Fibroblast of upper back skin (primary cell): ENCODE measurements at places on chromosomes 13 and 19.
A peak's percentile ranks its signal among the peaks of the same experiment; 100 is the strongest.

DNA sequence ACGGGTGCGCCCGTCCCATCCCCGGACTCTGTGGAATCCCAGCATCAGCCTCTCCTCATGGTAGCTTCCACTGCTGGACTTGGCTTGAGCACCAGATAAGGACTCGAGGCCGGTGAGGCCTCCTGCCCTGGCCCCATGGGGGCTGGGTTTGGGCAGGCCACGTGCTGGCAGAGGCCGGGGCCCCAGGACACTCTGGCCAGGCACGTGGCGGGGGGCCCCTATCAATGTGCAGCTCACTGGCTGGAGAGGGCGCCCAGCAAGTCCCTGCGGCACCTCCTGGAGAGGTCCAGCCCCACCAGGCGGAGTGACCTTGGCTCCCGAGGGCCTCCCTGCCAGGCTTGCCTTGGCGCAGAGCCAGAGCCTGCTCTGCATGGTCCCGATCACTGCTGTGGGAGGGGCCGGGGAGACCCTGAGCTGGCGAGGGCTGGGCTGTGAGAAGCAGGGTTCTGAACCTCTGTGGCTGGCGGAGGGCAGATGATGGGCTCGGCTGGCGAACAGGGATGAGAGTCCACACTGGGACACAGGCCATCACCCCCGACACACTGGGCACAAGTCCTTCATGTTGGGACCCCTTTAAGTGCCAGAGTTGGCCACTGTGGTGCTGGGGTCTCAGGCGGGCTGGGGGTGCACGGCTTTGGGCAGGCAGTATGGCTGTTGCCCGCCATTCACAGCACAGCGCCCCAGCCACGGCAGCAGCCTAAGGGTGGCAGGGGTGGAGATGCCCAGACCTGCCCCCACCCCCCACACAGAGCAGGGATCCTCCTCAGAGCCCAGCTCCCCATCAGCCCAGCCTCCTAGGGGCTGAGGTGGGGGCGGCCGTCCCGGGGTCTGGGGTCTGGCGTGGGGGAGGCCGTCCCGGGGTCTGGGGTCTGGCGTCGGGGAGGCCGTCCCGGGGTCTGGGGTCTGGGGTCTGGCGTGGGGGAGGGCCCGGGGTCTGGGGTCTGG lies 19.1 kb downstream of the CEBPG start:
- no peak for DNase-seq

DNA sequence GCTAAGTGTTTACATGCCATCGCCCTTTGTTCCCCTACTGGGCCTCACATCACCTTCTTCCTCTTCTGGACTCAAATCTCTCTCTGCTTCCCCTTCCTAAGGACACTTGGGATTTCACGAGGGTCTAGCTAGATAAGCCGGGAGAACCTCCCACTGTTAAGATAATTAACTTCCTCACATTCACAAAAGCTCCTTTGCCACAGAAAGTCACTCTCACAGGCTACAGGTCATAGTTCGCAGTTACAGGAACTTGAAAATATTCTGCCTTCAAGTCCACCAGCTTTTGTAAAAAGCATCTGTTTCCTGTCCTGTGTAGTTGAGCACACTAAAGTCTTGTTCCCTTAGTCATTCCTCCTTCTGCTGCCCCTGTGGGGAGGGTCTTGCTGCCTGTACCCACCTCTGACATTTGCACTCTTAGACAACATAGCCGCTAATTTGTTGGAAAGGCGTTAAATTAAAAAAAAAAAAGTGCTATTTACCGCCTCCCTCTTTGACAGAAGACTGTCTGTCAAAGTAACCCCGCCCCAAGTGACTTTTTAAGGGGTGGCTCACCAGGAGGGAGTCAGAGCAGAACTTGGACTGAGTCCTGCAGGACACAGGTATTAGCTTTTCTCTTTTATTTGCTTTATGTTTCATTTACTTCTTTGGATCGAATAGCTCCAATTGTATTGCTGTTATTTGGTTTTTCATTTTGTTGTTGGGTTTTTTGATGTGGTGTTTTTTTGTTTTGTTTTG lies 26.8 kb upstream of the CEACAM21 start:
- DNase-seq, result no peak

DNA sequence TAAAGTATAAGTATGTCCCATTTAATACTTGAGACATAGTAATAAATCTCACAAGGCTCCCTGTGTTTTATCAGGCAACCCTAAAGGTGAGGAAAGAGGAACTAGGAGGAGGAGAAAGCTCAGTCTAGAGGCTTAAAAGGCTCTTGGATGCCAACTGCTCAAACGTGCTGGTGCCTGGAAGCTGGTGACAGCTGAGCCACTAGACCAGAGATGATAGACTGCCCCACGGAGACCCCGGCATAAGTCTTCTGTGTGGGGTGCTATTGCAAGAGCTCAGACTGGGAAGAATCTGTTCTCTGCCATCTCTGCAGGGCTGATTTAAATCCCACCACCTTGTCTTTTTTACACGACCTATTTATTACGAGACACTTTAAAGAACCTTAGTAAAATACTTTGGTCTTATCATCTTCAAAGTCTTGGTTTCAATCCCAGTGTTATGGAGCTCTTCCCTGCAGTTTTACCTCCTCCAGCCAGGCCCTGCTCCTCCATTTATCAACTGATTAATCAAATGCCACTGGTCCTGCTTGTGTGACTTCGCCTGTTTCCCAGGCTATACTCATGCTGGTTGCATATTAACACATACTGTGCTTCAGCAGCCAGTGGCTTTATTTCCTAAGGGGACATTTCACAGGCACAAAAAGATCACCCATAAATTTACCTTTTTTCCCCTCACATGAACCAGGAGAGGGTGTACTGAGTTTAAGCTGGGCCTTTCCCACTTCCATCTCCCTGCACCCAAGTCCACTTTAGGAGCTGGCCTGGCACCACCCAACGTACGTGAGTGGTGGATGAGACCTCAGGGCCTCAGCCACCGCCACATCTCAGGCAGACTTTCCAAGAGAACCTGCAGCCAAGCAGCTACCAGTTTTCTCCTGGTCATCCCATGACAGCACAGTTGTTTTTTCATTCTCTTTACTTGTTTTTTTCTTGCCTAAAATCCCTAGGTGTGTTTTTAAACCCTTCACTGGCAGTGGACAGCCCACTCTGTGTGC lies 7.8 kb upstream of the ATP12A start:
- no peak for DNase-seq

DNA sequence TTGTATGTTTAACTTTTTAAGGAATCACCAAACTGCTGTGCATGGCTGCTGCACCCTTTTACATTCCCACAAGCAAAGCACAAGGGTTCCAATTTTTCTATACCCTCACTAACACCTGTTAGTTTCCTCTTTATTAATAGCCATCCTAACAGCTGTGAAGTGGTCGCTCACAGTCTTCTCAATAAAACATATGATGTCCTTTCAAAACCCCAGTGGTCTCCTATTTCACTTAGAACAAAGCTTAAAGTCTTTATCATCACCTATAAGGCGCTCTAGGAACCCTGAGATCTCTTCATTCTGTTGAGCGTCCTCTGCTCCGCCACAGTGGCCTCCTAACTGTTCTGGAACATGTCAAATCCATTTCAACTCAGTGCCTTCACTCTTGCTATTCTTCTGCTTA lies 400.5 kb downstream of the KLF12 start:
- no peak for DNase-seq

GRCh38 chr13:58706421-58706820 lies 1074.9 kb downstream of the PCDH17 start:
- DNase-seq, result no peak

DNA sequence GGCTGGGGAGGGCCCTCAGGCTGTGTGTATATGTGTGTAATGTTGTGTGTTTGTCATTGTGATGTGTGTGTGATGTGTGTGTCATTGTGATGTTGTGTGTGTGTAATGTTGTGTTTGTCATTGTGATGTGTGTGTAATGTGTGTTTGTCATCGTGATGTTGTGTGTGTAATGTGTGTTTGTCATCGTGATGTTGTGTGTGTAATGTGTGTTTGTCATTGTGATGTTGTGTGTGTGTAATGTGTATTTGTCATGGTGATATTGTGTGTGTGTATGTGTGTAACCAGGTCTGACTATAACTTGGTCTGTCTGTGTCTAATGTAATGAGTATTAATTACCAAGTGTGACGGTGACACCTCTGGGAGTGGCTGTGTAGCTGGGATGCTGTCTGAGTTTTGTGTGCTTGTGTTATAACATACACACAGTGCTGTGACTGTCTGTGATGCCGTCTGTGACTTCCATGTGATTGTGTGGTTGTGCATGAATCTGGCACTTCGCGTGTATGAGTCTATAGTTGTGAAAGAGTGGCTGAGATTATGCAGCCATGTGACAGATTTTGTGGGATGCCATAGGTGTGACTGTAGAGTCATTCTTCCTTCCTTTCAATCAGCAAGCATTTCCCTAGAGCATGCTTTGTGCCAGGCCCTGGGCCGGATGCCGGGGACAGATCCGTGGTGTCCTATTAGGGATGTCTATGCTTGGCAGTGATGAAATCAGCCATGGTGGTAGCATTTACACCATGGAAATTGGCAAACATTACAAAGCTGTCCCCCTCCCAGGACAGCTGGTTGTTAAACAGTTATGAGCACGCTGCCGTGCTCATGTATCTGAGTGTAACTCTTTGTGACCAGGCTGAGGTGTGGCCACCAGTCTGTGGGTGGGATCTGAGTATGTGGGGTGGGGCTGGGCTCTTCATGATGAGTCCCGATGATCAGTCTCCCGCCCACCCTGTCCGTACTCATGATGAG lies 6.4 kb downstream of the TNFSF14 start:
- no peak for DNase-seq

- DNase-seq, result no peak
These were observed 758 bp upstream of the ZNF888 start for GRCh38 chr19:52923778-52924593.

GRCh38 chr19:53876651-53877224 lies 5.3 kb upstream of the PRKCG start:
- no peak for DNase-seq

- no peak for DNase-seq
These were observed 36.6 kb downstream of the CEBPG start for GRCh38 chr19:33409906-33410685.

DNA sequence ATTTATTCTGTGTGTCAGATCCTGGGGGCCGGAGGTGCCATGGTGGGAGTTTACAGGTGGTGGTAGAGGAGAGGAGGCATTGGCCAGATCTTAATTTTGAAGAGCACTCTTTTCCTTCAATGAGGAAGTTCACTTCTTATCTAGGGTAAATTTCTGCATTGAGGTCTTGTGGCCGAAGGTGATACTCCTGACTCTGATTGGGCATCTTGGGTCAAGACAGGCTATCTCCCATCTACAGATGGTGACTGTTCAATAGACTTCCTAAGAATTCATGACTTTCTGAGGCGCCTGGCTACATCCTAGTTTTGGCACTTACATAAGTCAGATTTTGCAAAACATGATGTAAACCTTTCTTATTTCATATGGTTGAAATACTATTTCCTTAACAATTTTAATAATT lies 135.2 kb downstream of the SUCLA2 start:
- no peak for DNase-seq

GRCh38 chr13:42153199-42154113 lies 105.0 kb downstream of the DGKH start:
- DNase-seq, result peak; percentile 3

DNA sequence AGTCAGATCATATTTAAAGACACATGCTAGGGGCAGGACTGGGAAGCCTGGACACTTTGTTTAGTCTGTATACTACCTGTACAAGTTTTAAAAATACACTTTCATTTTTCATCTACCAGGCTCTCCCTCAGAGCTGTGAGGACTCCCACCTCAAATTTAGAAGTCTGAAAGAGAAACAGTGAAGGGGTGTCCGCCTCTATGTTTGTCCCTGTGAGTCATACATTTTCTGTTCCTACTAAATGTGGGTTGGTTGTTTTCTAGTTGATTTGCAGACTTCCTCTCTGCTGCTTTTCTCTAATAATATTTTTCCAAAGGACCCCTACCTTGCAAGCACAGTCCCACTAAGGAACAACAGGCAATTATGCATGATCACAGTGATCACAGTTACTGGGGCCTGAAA lies 110.5 kb downstream of the ENOX1 start:
- DNase-seq, result no peak

- peak; percentile 54 for DNase-seq
These were observed 163.4 kb upstream of the TSC22D1 start for GRCh38 chr13:44739539-44739938.

- DNase-seq, result no peak
These were observed 196.5 kb downstream of the GPC6 start for GRCh38 chr13:93422980-93423543.

- DNase-seq, result no peak
These were observed 332.2 kb upstream of the GPC6 start for GRCh38 chr13:92894447-92894846.

- no peak for DNase-seq
These were observed 7.1 kb downstream of the DGKH start for GRCh38 chr13:42055500-42056085.

- DNase-seq, result no peak
These were observed 287.1 kb downstream of the TBC1D4 start for GRCh38 chr13:75194717-75195462.

- no peak for DNase-seq
These were observed 5.2 kb downstream of the POLRMT start for GRCh38 chr19:628168-628567.

GRCh38 chr13:24671386-24672113 lies 8.7 kb upstream of the ATP12A start:
- DNase-seq, result peak; percentile 91

GRCh38 chr19:30144802-30145201 lies 202.8 kb downstream of the URI1 start:
- no peak for DNase-seq

DNA sequence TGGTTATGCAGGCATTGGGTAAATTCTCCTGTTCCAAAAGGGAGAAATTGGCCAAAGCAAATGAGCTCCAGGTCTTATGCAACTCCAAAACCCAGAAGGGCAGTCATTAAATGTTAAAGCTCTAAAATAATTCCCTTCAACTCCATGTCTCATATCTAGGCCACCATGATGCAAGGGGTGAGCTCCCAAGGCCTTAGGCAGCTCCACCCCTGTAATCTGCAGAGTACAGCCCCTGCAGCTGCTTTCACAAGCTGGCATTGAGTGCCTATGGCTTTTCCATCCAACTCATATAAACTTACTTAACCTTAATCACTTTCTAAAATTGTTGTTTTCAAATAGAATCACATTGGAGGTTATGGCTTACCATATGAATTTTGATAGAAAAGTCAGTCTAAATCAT lies 44.7 kb upstream of the ZNF429 start:
- no peak for DNase-seq

GRCh38 chr19:55646889-55647731 lies 902 bp upstream of the CCDC106 start:
- DNase-seq, result no peak

GRCh38 chr19:6787393-6787792 lies 14.9 kb downstream of the VAV1 start:
- DNase-seq, result no peak

DNA sequence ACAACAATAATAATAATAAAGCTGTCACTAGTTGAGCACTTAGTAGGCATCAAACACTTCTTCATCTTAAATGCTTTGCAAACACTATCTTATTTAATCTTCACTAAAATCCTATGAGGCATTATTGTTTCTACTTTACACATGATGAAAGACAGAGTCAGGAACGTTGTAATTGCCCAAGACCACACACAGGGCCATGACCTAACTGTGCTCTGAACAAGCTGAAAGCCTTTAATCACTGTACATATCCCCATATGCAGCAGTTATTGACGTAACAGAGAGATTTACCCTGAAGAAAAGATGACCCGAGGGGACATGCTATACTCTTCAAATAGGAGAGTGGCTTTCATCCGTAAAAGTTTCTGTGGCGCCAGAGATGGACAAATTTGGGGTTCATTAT lies 53.0 kb downstream of the SACS start:
- DNase-seq, result peak; percentile 81
